ENCODE measurements at places on chromosomes 7 and 10.

GRCh38 chr7:49580000-49580399 is 193.4 kb upstream of the VWC2 start:
- no peak for DNase-seq

GRCh38 chr7:133190650-133191049 is 62.2 kb upstream of the EXOC4 start:
- DNase-seq = no peak

DNA sequence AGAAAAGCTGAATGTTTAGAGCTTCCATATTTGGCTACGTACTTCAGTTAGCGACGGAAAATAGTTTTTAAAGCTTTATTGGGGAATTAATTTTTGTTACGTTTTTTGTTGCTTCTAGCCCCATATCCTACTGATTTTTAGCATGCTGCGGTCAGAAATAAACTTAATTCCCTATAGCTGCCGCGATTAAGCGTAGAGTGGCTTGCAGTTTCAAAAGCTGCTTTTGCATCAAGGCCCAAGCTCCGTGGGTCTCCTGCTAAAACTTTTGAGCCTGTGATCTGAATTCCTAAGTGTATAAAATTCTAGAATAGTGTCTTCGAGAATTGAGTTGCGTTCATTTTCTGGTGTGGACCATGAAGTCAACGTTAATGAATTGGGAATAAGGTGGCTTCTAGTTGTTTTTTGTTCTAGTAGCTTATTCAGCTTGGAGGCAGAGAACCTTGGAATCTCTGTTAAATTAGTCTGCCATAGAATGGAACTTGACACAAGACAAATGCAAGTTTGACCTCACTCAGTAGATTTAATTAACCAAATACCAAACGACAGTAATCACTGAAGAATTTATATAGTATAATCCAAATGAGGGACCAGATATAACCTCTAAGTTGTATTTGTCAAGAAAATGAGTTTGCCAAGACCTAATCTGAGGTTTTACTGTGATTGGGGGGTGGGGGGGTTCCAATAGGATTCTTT is 977 bp downstream of the CALU start:
- DNase-seq = no peak

DNA sequence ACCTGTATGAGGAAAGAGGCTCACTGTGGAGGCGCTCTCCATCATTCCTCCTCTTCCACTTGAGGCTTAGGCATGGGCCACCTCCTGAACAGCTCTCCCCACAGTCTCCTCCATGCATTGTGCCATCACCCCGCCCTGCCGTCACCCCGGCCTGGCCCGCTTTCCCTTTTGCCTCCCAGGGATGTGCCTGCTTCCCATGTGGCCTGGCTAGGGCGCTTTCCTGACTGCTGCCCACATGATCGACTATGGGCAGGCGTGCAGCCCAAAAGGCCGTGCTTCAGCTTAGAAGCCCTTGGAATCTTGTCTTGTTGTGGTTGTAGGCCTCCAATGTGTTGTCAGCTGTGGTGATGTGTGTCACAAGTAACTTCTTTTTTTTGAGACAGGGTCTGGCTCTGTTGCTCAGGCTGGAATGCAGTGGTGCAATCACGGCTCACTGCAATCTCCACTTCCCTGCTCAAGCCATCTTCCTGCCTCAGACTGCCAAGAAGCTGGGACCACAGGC is 1.8 kb upstream of the ACTR3C start:
- no peak for DNase-seq

DNA sequence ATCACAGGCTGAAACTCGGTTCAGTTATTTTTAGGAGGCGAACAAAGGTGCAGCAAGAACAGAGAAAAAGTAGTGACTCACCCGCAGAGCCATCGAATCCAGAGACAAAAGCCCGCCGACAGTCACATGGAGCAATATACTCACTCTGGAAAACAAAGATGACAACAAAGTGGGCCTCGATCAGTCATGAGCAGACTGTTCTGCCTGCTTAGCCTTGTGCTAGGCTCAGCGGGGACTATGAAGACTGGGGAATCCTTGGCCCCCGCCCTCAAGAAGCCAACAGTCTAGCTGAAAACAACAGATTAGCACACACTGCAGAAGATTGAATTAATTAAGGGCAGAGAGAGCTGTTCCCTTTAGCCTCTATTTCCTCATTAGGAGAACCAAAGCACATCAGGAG is 30.4 kb downstream of the XPNPEP1 start:
- DNase-seq = no peak

DNA sequence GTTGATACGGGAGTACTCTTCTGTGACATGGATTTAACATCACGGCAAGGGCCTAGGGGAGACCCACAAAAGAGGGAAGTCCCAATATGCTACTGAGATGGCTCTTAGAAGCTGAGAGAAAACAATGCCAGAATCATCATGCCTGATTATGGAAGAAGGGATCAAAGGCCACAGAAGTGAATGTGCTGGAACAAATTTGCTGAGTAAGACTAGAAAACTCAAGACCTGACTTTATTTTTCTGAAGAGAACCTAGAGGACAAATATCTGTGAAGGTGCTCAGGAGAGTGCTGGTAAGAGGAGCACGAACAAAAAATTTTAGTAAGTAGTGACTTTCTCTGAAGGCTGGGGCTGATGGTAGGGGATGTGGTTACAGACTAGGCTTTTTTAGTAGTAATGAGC is 277.0 kb downstream of the ZEB1 start:
- DNase-seq = no peak

DNA sequence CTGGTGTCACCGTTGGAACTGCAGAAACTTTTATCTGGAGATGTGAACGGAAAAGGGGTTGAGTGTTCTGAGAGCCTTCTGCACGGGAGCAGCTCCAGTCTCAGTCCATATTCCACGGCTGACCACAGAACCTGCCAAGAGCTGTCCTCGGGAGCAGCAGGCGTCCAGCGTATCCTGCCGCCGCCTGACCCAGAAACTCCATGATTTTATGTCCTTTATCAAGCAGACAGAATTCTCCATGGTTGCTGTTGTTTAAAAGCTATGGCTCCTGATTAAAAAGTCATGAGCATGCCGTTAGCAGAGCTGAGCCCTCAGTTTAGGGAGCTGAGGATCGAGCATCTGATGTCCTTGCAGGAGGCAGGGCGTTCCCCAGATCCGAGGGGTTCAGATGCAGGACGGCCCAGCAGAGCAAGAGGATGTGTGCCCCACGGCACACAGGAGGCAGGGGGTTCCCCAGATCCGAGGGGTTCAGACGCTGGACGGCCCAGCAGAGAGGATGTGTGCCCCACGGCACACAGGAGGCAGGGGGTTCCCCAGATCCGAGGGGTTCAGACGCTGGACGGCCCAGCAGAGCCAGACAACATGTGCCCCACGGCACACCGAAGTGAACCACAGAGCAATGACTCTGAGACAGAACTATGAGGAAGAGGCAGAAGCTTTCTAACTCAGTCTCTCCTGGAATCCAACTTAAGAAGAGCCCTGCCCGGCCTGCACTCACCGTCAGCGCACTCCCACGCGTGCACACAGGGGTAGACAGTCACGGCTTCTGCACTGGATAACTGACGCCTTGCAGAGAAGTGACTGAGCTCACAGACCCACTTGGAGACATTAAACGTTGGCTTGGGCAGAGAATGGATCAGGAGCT is 96.4 kb downstream of the WDR37 start:
- no peak for DNase-seq

DNA sequence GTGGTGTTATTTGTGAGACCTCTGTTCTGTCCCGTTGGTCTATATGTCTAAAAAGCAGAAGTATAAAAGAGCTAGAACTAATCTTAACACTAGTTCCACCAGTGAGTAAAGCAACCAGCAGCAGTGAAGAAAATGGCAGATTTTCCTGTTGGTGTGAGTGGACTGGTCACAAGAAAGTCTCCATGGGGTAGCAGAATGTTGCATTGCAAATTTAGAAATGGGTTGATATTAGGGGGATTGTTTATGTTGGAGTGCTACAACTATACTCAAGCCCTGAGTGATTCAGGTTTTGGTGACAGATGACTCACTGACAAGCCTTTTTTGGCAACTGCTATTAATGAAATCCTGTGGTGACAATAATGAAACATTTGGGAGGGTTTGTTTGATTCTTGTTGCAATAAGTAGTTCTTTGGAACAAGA is 5.6 kb downstream of the AVL9 start:
- no peak for DNase-seq

GRCh38 chr10:93352638-93353383 is 129.3 kb downstream of the MYOF start:
- no peak for DNase-seq

- no peak for DNase-seq
Measured at GRCh38 chr7:37225285-37225969, 223.2 kb downstream of the ELMO1 start.

DNA sequence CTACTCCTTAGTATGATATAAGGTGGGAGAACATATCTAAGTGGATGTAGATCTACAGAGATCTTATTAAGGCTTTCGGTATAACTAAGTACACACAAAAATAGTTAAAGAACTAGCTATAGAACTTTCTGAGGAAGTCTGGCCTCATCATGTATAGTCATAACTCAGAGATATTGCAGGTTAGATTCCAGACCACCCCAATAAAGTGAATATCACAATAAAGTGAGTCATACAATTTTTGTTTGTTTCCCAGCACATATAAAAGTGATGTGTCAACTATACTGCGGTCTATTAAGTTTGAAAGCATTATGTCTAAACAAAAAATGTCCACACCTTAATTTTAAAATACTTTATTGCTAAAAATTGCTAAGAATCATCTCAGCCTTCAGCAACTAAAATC is 24.7 kb upstream of the SEMA3A start:
- DNase-seq = no peak

GRCh38 chr10:130243015-130243414 is 106.8 kb downstream of the GLRX3 start:
- DNase-seq = no peak

DNA sequence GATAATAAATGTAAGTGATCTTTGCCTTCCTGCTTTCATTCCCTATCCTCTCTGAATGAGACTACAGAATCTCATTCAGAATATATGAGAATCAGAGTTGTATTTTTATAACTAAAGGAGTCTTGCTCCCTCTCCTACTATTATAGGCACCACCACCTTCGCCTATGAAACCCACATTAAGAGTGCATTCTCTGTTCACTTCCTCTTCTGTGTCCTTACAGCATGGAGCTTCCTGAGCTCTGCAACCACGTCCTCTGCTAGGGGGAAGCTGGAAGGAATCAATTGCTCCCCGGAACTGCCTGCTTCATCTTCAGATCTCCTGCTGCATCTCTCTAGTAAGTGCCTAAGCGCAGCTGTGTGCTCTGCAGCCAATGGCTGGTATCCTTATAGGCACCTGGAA is 820.7 kb downstream of the GRID1 start:
- no peak for DNase-seq

GRCh38 chr7:15626041-15626440 is 60.4 kb downstream of the MEOX2 start:
- DNase-seq = no peak

Measured in NCI-H187 treated with DMSO at 0.1 percent for 48 hours (cell line).